CD4-positive, alpha-beta T cell treated with Interleukin-1 beta for 1 hour (primary cell): ENCODE measurements at places on chromosomes 2 and 18.

GRCh38 chr2:36441816-36442215, 86.2 kb downstream of the CRIM1 start:
- no peak for DNase-seq

DNA sequence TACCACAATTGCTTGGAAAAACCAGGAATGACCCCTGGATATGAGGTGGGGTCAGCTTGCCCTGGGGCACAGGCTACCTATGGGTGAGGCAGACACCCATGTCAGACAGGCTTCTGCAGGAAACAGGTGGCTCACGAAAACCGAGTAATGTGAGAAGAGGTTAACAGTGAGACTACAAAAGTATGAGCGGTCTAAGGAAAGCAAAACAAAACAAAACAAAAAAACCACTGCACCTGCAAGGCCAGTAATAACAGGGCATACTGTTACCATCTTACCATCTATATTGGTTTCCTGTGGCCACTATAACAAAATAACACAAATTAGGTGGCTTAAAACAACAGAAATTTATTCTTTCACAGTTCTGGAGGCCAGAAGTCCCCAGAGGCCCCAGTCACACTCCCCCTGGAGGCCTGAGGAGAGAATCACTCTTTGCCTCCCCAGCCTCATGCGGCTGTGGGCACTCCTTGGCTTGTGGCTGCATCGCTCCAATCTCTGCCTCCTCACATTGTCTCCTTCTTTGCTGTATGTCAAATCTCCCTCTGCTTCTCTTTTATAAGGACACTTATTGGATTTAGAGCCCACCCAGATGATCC, 86.6 kb upstream of the EPC2 start:
- DNase-seq: no peak

DNA sequence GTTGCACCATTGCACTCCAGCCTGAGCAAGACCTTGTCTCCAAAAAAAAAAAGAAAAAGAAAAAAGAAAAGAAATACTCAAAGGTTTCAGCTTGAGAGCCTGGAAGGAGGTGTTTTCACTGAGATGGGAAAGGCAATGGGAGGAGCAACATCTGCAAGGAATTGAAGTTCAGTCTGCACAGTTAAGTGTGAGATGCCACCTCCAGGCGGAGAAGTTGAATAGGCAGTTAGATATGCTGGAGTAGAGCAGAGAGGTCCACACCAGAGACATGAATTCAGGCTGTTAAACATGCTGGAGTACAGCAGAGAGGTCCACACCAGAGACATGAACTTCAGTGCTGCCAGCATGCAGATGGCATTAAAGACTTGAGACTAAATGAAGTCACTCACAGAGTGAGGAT, 41.4 kb upstream of the DTNB start:
- no peak for DNase-seq

- DNase-seq: no peak
Measured at GRCh38 chr2:237051861-237052260, 33.8 kb upstream of the COPS8 start.

- no peak for DNase-seq
Measured at GRCh38 chr2:222169346-222169745, 129.5 kb downstream of the PAX3 start.

DNA sequence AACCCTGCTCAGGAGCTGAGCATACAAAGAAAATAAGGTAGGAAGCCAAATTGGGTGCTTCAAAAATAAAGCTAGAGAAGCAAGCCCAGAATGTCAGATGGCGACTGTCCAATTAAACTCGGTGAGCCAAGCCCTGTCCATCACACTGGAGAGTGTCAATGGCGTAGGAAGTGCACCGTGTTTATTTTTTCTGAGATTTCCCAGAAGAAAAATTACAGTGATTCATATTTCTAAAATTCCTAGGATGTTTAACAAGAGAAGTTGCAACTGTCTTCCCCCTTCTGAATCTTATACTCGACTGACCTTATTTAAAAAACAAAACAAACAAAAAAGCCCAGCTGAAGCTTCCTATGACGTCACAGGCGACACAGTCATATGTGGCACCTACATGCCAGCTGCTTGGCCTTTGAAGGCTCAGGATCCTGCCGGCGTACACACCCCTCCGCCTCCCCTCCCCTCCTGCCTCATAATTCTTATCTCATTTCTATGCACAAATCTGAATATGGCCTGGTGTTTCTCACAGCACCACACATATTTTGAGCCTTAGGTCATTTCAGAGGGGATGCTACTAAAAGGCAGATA, 60.8 kb downstream of the MBP start:
- peak; percentile 79 for DNase-seq

GRCh38 chr2:127707890-127708648, 6.8 kb downstream of the SFT2D3 start:
- no peak for DNase-seq

- no peak for DNase-seq
Measured at GRCh38 chr18:37653618-37654017, 88.0 kb upstream of the CELF4 start.

DNA sequence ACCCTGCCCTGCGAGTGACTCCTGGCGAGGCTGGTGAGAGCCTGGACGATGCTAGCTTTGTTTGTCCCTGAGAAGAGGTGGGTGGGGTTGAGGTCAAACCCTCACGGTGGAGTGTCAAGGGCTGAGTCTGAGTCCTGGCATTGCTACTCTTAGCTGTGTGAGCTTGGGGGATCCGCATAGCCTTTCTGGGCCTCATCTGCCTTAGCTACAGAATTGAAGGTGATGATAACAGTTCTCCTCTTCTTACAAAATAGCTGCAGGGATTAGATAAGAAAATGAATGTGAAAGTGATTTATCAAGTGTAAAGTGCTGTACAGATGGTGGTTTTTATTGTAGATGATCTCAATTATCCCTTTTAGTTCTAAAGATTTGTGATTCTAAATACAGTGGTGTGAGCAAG, 144.6 kb downstream of the LPIN1 start:
- DNase-seq: no peak

GRCh38 chr2:197908990-197909776, 104.8 kb downstream of the PLCL1 start:
- no peak for DNase-seq

DNA sequence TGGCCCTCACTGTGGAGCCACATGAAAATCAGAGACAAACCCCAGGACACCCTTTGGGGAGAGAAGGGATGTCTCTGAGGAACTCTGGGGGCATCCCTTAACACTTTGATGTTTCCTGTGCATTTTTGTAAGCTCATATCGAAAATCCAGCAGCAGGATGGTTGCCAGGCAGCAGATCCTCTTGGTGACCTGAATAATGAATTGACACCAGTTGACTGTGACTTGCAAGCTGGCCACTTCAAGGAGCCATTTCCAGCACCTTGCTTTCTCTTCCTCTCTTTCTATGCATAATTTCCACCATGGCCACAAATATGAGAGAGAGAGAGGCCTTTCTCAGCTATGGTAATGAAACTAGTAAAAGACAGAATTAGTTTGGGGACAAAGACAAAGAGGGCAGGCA, 91.7 kb downstream of the NRP2 start:
- DNase-seq: no peak

DNA sequence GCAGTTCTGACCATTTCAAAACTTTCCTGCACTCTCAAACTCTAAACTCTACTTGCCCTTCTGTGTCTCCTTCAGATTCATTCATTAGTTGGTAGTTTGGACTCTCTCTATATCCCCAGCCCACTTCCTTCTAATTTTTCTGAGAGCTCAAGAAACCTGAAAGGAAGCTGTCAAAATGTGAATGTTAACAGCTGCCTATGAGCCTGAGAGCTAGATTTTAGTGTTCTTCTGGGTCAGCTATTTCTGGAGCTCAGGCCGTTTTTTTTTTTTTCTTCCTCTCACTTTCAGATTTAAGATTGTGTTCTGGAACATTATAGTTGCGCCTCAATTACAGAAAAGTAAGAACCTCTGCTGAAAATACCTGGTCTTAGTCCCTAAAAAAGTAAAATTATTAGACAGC, 73.1 kb downstream of the RTN4 start:
- no peak for DNase-seq

DNA sequence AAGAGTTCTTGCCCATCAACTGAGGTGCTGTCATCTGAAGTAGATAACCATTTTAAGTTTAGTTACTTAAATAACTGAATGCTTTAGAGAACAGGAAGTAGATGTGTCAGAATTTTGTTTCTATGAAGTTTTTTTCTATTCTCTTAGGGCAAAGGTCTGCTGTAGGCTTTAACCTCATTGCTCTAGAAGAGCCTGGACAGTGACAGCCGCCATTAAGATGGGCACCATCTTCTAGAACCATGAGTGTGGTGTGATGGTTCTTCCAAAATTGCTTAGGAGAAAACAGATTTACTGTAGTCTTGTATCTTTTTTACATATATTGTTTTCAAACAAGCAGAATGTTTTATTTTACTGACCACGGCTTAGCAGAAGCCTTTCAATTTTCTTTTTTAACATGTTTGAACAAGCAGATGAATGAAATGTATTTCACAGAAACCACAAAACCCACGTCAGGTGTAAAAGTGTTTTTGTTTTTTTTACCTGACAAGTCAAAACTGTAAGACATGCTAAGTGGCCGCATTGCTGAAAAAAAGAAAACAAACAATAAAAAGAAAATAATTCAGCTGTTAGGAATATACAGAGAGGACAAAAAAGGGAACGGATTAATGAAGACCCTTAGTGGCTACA, 77.9 kb downstream of the PRELID3A start:
- no peak for DNase-seq
